ENCODE measurements at places on chromosomes 2 and 18. TPM values are rescaled to one million over a fixed set of nuclear protein-coding genes. Genes with fewer than 3 reads are reported as not detected.

GRCh38 chr2:38185012-38185491, 109.1 kb upstream of the CYP1B1 start:
- H3K27ac ChIP-seq, result peak overlapping the region; percentile 45
- no peaks in the 10 kb centered on the region for H3K27me3 ChIP-seq
- no peaks in the 10 kb centered on the region for H3K36me3 ChIP-seq
- H3K4me3 ChIP-seq, result no peak overlapping the region
- H3K4me1 ChIP-seq, result peaks cover 30% of the 10 kb centered on the region

TEX261 gene
- 27.3 TPM for total RNA-seq

DNA sequence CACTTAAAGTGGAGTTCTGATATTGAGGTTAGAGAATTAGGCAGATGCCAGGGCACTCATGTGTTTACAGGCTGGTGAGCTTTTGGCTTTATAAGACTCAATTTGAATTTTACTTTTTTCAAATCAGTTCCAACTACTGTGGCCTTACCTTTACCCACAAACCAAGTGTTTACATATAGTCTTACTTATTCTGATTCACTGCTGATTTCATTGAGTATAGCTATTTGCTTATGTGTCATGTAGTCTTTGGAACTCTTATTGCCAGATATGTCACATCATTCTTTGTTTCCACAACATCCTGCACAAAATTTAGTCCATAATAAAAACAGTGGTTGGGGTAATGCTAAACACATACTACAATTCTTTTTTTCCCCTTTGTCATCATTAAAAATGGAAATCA, 96.5 kb downstream of the XIRP2 start:
- no peak for DNase-seq
- no peaks in the 10 kb centered on the region for H3K27me3 ChIP-seq
- H3K36me3 ChIP-seq, result no peaks in the 10 kb centered on the region
- no peaks in the 10 kb centered on the region for H3K4me1 ChIP-seq
- H3K27ac ChIP-seq, result no peak overlapping the region

- no peak overlapping the region for H3K27ac ChIP-seq
- H3K4me3 ChIP-seq, result no peak overlapping the region
- no peak for DNase-seq
- H3K27me3 ChIP-seq, result no peaks in the 10 kb centered on the region
- H3K4me1 ChIP-seq, result no peaks in the 10 kb centered on the region
- H3K36me3 ChIP-seq, result no peaks in the 10 kb centered on the region
These were observed 167.6 kb upstream of the DDX18 start for GRCh38 chr2:117646872-117647271.

DNA sequence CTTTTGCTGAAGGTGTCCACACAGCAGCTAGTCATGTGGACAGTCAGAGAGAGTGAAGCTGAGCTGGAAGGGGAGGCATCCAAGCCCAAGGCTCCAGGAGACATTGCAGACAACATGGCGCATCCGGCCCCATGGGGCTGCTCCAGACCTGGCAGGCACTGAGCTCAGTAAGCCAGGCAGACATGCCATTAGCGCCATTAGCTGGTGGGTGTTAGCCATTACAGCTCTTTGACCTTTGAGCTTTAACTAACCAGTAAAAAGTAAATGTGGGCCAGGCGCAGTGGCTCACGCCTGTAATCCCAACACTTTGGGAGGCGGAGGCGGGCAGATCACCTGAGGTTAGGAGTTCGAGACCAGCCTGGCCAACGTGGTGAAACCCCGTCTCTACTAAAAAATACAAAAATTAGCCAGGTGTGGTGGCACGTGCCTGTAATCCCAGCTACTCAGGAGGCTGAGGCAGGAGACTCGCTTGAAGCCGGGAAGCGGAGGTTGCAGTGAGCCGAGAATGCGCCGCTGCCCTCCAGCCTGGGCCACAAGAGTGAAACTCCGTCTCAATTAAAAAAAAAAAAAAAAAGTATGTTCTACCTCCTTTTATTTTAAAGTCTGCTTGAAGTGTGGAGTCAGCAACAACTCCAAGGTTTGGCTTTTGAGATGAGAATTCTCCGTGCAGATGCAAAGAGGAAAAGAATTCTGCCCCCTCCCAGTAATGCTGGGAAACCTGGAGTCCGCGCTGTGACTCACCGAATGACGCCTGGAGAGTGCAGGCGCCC, 69.4 kb downstream of the TWSG1 start:
- H3K27ac ChIP-seq, result peak overlapping the region; percentile 30
- H3K4me1 ChIP-seq, result no peaks in the 10 kb centered on the region
- no peak overlapping the region for H3K4me3 ChIP-seq
- H3K36me3 ChIP-seq, result peaks cover 8% of the 10 kb centered on the region

DNA sequence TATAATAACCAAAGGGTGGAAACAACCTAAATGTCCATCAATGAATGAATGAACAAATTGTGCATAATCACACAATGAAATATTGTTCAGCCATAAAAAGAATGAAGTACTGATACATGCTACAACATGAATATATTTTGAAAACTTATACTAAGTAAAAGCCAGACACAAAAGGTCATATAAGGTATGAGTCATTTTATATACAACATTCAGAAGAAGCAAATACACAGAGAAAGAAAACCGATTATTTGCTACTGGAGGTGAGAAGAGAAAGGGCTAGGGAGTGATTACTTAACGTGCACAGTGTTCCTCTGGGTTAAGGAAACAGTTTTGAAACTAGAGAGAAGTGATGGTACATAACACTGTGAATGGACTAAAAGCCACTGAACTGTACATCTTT, 105.3 kb downstream of the GORASP2 start:
- peaks cover 12% of the 10 kb centered on the region for H3K4me1 ChIP-seq
- peaks cover 67% of the 10 kb centered on the region for H3K36me3 ChIP-seq
- no peak overlapping the region for H3K4me3 ChIP-seq
- H3K27ac ChIP-seq, result no peak overlapping the region
- DNase-seq, result no peak
- no peaks in the 10 kb centered on the region for H3K27me3 ChIP-seq

MAP2 gene
- 14.5 TPM for total RNA-seq

HOXD12 gene
- not detected for total RNA-seq

- H3K27ac ChIP-seq, result peak overlapping the region; percentile 83
- peaks cover 51% of the 10 kb centered on the region for H3K4me1 ChIP-seq
- no peaks in the 10 kb centered on the region for H3K27me3 ChIP-seq
- no peak for DNase-seq
- no peak overlapping the region for H3K4me3 ChIP-seq
- H3K36me3 ChIP-seq, result no peaks in the 10 kb centered on the region
These were observed 56.7 kb downstream of the IL1R2 start for GRCh38 chr2:102048465-102048864.

DNA sequence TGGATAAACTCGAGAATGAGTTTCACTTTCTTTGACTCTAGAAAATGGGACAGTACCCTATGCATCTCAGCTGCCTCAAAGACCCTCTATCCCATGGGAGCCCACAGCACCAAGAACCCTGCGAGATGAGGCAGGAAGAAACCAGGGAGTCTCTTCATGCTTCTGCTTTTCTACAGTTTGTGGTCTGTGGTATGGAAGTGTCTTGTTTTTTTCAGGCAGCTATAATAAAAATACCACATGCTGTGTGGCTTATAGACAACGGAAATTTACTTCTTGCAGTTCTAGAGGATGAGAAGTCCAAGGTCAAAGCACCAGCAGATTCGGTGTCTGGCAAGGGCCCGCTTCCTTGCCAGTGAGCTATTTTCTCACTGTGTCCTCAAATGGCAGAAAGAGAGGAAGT, 257.9 kb downstream of the SUCLG1 start:
- no peaks in the 10 kb centered on the region for H3K36me3 ChIP-seq
- H3K27me3 ChIP-seq, result no peaks in the 10 kb centered on the region
- no peaks in the 10 kb centered on the region for H3K4me1 ChIP-seq

DNA sequence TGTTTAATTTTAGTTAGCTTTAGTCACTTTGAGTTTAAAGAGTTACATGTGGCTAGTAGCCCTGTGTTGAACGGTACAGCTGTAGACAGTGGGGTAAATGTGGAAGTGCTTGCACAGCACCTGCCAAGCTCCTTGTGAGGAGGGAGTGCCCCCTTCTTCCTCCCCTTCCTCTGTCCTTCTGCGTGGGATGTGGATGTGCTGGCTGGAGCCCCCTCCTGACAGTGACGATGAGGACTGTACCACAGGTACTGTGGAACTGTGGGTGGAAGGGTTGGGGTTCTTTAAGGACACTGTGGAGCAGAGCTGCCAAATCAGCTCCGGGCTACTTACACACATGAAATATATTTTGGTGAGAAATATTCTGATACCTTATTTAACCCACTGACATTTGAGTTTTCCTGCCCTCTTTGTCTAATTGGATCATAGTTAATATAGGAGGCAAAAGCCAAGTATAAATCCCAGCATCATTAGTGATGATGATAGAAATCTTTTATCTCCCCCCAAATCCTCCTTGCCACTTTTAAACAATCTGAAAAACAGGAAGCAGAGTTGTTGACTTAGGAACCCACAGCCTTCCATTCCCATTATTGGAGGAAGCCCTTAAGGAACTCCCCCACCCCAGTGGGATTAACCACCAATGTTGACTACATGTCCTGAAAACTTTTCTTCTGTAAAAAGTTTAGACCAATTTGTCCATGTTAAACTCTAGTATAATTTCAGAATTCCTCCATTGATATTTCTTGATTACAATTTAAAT, 181.3 kb downstream of the PTPRM start:
- no peaks in the 10 kb centered on the region for H3K36me3 ChIP-seq
- no peak overlapping the region for H3K27ac ChIP-seq
- no peak overlapping the region for H3K4me3 ChIP-seq
- H3K27me3 ChIP-seq, result no peaks in the 10 kb centered on the region
- no peak for DNase-seq
- no peaks in the 10 kb centered on the region for H3K4me1 ChIP-seq

STK17B gene
- total RNA-seq, result 32.2 TPM
